Left ventricle myocardium inferior (tissue), 1 donor: ENCODE measurements at places on chromosomes 13 and 19.
A peak's percentile ranks its signal among the peaks of the same experiment; 100 is the strongest.

DNA sequence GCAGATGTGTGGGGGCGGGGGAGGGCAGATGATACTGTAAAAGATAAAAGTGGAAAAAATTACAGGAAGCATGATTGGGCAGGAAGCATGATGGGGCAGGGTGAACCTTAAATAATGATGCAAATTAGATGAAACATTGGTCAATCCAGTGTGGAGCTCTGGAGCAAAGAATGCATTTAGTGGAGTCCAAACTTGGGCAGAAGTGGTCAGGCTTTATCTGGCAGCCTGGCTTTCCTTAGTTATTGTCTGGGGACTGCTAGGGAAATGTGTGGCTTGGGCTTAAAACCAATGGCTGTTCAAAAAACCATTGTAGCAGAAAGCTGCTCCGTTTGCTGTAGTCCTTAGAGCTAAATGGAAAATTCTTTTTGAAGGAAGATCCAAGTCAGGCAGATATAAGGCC is 1077.3 kb upstream of the MIR17HG start:
- DNase-seq: no peak

GRCh38 chr13:79658333-79658975 is 177.5 kb downstream of the NDFIP2 start:
- DNase-seq: no peak

DNA sequence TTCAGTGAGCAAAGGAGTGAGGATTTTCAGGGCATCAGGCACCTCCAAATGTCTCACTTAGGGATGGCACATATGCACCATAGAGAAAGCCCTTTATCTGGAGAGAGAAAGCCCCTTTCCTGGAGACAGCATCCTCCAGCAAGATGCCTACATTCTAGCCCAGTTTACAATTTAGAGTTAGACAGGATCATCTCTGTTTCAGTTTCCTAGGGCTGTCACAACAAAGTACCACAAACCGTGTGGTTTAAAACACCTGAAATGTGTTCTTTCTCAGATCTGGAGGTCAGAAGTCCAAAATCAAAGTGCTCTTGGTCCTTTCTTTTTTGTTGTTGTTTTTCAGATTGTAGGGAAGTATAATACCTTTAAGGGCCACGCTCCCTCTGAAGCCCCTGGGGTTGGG is 61.8 kb downstream of the MBNL2 start:
- no peak for DNase-seq

- no peak for DNase-seq
Measured at GRCh38 chr13:111303559-111303958, 16.9 kb upstream of the TEX29 start.

DNA sequence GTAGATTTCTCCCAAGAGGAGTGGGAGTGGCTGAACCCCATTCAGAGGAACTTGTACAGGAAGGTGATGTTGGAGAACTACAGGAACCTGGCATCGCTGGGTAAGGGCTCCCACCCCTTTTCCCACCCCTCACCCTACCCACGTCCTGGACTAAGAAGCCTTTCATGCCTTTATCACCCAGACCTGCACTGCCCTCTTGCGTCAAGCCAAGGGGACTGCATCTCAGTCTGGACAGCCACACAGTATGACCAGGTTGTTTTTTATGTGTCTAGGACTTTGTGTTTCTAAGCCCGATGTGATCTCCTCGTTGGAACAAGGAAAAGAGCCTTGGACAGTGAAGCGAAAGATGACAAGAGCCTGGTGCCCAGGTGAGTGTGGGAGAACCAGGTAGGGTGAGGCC is 8.8 kb downstream of the ZFP28 start:
- no peak for DNase-seq

GRCh38 chr19:32837531-32837930 is 32.0 kb downstream of the SLC7A9 start:
- DNase-seq: no peak

DNA sequence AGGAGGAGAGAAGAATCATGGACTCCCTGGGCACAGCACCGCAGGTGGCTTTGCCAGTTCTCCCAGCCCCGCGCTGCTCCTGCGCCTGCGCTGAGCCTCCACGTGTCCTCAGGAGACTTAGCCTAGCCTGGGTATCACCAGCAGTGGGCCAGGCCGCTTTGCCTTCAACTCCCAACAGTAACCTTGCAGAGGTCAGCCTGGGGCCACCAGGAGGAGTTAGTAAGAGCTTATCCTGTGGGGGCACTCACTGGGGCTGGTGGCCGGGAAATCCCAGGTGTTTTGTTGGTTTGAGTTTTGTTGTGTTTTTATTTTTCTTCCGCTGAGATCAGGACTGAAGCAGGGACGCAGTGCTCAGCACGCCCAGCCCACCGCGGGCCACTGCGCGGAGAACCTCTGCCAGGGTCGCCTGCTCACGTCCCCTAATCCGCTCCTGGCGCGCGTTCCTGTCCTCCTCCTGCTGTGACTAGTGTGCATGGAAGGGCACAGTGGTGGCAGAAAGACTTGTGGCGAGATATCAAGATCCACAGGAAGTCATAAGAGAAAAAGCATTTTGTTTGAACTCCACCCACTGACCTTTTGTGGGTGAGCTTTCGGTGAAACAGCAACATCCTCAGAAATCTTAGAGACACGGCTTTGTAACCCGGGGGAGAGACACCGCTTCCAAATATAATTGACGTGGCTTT is 207.4 kb upstream of the RFC3 start:
- DNase-seq: peak; percentile 78

- DNase-seq: no peak
Measured at GRCh38 chr13:48411841-48412531, 927 bp downstream of the LPAR6 start.

DNA sequence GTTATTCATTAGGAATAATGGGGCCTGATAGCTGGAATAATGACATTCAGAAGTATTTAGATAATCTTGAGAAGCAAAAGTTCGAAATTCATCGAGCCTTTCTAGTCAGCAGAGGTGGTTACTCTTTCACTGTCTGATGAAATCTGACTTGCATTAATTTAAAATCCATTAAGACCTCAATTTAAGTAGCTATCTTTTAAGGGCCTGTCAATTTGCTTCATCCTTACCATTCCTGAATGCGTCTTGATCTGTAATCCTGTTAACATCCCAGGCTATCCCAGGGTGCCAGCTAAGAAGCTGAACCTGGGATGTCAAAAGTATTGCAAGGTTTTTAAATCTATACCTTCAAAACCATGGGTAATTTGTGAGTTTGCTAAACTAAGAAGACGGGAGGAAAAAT is 1491.0 kb upstream of the MIR17HG start:
- no peak for DNase-seq

- DNase-seq: no peak
Measured at GRCh38 chr13:54640719-54641118, 1612.1 kb downstream of the OLFM4 start.

GRCh38 chr19:35590875-35591274 is 4.9 kb downstream of the PMIS2 start:
- DNase-seq: no peak

GRCh38 chr19:50821248-50821612 is 2.4 kb downstream of the KLK1 start:
- DNase-seq: no peak

GRCh38 chr13:26727633-26728032 is 33.0 kb downstream of the GPR12 start:
- no peak for DNase-seq

- DNase-seq: no peak
Measured at GRCh38 chr13:59099182-59099974, 1064.3 kb downstream of the DIAPH3 start.

GRCh38 chr19:58003174-58003828 is 681 bp upstream of the ZNF606 start:
- no peak for DNase-seq

DNA sequence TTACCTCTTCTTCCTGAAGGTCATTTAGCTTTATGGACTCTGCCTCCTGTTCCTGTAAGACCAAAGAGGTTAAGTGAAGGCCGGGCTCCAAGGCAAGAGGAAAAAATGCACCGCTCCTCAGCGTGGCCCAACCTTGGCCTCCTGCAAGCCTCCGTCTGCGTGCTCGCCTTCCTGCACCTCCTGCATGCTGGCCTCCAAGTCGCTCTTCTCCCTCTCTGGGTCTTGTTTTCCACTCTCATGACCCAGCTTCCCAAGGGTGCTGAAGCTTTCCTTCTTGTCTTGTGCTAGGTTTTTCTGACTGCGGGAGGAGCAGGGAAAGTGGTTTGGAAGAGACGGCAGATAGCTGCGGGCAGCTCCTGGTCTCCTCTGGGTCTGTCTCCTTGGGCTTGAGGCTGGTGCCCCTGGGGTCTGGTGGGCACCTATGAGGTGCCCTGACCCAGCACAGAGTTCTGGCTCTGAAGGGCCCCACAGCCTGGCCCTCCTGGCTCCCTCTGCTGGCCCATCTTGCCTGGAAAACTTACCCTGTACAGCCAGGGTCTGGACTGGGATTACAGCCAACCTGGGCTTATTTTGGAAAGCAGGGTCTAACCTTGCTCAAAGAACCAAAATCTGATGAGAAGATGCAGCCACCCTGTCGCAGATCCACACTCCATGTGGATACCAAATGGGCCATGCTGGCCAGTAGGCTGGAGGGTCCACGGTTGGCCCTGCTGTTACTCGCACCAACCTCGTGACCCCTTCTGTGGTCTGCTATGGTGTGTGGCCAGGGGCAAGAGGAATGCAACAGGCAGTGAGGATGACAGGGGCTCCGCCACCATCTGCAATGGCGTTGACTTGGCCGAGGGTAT is 5.2 kb downstream of the C13orf46 start:
- DNase-seq: peak; percentile 4

GRCh38 chr13:32381539-32381938 is 46.4 kb downstream of the N4BP2L1 start:
- no peak for DNase-seq

DNA sequence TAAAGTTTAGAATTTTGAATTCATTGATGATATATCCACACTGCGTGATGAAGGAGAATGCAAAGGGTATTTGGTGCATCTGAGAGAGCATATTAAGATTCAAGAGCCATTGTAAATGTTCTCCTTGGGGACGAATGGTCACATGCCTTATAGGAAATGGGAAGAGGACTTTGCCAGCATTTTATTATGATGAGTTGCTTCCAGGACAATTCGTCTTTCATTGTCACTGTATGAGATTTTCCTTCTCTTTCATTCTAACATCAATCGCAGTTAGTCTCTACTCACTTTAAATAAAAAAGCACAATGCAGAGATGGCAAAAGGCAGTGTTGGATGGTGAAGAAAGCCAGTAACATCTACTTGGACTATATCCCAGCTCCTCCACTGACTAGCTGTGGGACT is 21.4 kb downstream of the WDFY2 start:
- DNase-seq: no peak

DNA sequence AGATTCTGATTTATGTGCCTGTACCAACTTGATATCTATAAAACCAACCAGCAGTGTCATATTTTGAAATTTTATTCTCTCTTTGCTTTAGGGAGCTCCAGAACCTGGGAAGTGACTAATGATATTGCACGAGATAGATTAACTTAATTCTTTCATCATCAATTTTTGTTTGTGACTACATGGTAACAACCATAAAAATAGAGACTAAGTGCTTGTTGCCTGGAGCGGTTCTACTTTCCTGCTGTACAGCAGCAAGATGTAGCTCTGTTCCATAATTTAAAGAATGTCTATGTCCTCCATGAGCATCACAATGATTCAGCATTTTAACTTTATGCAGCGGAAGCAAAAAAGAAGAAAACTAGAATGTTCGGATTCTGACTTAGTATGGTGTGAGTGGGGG is 275.6 kb downstream of the KLF5 start:
- DNase-seq: no peak

- DNase-seq: no peak
Measured at GRCh38 chr13:80666782-80667552, 326.0 kb upstream of the SPRY2 start.

DNA sequence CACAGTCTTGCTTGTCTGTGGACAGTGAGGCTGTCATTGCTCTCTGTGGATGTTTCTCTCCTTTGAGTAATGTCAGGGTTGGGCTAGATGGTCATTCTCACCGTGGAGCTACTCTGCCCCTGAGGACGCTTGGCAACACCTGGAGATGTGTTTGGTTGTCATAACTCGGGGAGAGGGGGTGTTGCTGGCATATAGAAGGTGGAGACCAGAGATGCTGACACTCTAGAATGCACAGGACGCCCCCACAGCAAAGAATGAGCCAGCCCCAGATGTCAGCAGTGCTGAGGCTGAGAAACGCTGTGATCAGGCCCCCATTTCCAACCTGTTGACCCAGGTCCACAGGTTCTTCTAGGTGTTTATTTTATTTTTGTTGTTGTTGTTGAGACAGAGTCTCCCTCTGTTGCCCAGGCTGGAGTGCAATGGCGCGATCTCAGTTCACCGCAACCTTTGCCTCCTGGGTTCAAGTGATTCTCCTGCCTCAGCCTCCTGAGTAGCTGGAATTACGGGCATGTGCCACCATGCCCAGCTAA is 4.6 kb downstream of the CCDC124 start:
- DNase-seq: no peak

DNA sequence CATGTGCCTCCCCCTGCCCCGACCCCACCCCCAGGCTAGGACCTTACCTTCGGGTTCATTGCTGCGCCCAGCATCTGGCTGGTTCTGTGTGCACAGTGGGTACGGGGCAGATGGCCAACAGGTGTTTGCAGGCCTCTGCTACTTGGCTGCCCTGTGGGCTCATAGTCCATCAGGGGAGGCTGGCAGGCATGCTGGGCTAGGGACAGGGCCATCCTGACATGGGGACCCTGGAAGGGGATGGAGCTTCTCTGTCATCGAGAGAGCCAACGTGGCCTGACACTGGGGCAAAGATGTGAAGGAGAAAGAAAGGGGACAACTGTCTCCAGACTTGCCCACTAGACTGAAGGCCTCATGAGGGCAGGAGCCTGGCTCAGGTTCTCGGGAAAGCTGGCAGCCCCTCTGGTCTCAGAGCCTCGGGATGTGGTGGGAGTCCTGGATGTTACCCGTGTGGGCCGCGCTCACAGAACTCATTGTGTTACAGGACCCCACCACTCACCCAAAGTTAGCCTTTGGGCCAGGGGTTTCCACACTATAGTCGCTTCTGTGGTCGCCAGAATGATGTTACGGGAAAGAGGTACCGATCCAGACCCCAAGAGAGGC is 4.7 kb downstream of the ZNF536 start:
- no peak for DNase-seq

GRCh38 chr13:59625111-59625510 is 538.6 kb downstream of the DIAPH3 start:
- DNase-seq: no peak

DNA sequence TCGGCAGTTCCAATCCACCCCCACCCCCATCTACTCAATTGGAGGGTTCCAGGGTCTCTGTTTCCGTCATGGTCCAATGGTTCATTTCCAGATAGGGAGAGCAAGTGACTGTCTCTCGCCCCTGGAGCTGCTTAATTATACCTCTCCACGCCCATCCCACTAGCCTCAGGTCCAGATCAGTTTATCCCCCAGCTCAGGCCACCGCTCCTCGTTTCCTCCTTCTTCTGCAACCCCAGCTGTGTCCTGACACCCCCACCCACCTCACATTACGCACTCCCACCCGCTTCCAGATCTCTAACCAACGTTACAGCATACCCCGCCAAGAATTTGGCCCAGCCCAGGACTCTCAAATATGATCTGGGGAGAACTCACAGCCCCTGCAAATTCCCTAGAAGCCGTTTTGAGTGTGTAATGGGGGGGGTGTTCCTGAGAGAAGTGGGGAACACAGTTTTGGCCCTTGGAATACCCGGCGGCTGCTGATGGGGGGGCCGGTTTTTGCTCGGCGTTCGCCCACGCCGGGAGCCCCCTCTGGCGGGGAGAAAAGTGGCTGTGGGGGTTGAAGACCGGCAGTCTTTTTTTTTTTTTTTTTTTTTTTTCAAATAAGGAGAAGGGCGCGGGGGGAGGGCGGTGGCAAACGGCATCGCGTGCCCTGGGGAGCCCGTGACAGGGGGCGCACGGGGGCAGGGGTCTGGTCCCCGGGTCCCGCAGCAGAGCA is 1.7 kb upstream of the PDE4A start:
- DNase-seq: no peak
